ENCODE measurements at places on chromosomes 12 and 14.

GRCh38 chr12:95859344-95859816 is 628 bp downstream of the SNRPF start:
- no peak for DNase-seq

- DNase-seq: no peak
Measured at GRCh38 chr14:74195623-74196022, 43.6 kb upstream of the VSX2 start.

GRCh38 chr14:76375484-76375883 is 453 bp upstream of the ESRRB start:
- DNase-seq: no peak

- DNase-seq: no peak
Measured at GRCh38 chr12:79560225-79560889, 130.4 kb downstream of the PAWR start.

GRCh38 chr14:57057803-57058202 is 210.9 kb downstream of the EXOC5 start:
- no peak for DNase-seq

DNA sequence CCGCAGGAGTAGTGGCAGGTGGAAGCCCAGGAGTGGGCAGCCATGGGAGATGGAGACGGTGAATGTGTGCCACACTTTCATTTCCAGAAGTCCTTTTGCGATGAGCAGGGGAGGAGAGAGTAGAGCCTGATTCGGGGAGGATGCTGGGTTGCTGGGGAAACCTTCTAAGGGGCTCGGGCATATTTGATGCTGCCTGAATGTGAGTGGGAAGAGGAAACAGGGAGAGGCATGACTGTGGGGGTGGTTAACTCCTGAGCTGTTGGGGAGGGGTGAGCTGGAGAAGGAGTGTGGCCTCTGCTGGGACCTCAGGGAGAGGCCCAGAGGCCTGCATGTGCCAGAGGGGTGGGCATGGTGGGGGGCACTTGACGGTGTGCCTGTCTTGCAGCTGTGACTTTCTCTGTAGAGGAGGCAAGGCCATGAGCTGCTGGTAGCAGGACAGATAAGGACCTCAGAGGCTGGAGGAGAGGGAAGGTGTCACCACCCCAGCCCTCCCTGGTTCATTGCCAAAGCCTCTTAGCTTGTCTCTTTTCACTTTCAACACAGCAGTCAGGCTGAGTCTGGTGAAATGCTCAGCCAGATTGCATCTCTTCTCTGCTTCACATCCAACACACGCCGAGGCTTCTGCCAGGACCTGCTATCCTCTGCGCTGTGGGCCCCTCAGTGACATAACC is 11.4 kb downstream of the GLT1D1 start:
- no peak for DNase-seq

DNA sequence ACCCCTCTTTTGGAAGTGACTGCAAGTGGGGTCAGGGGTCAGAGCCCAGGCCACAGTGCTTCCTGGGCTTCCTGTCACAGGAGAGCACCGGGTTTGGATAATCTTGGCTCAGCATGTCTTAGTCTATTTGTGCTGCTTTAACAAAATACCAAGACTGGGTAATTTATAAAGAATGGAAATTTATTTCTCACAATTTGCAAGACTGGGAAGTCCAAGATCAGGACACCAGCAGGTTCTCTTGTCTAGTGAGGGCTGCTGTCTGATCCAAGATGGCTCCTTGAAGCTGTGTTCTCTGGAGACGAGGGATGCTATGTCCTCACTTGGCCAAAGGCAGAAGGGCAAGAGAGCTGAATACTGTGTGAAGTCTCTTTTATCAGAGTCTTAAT is 74.1 kb downstream of the RIN3 start:
- DNase-seq: no peak

DNA sequence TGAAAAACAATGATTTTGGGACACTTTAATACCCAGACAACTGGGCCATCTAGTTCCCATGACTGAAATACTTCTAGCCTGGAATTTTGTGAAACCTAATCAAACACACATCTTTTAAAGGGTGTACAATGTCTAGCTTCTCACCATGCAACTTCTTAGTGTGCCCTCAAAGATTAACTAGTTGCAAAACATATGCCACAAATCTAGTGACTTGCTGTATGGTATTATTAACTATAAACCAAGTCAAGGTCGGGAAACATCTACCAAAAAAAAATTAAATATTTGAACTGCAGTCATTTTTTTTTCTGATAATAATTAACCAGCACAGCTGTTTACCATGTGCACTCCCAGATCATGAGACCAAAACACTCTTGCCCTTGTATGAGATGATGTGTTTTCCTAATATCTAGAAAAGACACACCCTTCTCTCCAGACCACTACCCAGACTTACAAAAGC is 171.8 kb upstream of the FOXN3 start:
- no peak for DNase-seq

DNA sequence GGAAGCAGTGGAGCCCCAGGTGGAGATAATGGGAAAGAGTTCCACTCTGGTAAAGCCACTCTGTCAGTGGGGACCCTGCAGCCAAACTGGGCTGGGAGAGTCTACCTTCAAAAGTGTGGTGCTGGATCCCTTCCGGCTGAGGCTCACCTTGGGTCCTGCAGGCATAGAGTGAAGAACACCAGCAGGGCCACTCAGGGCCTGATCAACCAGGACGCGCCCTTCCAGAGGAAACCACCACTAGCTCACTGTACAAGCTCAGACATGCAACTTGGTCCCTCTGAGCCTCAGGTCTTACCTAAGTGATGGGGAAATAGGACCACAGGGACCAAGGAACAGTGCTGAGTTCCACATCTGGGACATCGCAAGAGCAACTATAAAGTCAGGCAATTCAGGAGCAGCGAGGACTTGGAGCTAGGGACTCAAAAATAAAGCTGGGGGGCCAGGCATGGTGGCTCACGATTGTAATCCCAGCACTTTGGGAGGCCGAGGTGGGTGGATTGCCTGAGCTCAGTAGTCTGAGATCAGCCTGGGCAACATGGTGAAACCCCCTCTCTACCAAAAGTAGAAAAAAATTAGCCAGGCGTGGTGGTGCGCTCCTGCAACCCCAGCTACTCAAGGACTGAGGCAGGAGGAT is 5.9 kb upstream of the PRPH start:
- no peak for DNase-seq

DNA sequence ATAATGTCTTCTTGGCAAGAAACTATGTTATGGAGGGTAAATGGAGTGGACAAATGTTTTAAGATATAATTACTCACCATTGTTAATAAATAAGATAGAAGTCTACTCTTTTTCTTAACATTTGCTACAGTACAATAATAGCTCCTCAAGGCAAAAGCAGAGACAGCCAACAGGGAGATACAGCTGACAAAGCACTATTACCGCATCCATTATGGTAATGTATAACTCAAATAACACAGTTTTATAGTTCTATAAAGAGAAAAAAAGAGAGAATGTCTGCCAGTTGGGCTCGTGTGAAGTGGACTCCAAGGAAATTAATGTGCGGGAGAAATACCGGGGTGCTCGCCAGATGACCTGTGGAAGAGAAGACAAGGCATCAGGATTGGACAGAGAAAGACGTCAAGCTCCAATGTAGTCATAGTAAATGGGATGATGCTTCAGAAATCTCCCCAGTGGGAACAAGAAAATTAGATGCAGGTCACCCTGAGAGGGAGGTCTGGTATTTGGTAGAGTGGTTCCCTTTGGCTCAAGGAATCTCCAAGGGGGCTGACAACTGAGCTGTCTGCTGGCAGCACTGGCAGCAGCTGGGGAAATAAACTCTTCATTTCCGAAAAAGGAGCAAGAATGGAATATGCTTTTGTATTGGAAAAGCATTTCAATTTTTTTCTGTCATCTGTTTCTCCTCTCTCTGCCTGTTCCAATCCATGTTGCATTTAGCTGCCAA is 343.9 kb downstream of the LRFN5 start:
- peak; percentile 88 for DNase-seq

GRCh38 chr12:129335773-129336172 is 482.5 kb downstream of the GLT1D1 start:
- no peak for DNase-seq

DNA sequence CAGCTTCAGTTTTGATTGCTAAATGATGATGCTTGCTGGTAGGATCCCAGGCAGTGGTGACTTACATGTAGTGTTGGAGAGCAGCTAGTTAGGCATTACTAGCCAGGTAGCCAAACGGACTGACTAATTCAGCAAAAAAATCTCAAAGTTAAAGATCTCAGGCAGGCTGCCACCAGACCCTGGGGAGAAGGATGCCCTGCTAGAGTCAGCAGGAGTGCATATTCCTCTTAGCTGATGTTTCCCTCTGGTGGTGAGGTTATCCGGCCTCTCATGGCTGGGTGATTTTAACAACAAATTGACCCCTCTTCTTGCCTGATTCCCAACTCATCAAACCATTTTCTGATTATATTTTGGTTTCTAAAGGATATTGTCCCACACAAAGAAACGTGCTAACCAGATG is 2.8 kb downstream of the EFS start:
- DNase-seq: no peak
